NCI-H1694 (cell line): ENCODE measurements at places on chromosomes 7 and 10.
A peak's percentile ranks its signal among the peaks of the same experiment; 100 is the strongest.

DNA sequence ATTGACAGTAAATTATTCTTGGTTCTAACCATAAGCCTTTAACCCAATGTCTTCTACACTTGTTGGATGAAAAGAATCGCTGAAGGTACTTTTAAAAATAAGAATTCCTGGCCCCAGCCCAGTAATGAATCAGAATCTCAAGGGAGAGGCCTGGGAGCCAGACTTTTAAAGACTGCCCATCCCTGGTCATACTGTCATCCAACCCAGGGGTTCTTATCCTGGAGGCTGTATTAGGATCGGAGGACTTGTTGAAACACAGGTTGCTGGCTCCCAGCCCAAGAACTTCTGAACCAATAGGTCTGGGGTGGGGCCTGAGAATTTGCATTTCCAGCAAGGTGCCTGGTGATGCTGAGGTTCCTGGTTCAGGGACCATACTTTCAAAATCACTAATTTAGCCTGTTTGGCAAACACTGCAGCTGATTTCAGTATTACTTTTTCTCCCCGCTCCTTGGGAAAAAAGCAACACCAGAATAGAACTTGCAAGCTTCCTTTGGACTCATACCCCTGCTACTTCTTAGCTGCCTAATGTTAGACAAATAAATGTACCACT lies 79.5 kb upstream of the FAM133B start:
- DNase-seq = no peak

DNA sequence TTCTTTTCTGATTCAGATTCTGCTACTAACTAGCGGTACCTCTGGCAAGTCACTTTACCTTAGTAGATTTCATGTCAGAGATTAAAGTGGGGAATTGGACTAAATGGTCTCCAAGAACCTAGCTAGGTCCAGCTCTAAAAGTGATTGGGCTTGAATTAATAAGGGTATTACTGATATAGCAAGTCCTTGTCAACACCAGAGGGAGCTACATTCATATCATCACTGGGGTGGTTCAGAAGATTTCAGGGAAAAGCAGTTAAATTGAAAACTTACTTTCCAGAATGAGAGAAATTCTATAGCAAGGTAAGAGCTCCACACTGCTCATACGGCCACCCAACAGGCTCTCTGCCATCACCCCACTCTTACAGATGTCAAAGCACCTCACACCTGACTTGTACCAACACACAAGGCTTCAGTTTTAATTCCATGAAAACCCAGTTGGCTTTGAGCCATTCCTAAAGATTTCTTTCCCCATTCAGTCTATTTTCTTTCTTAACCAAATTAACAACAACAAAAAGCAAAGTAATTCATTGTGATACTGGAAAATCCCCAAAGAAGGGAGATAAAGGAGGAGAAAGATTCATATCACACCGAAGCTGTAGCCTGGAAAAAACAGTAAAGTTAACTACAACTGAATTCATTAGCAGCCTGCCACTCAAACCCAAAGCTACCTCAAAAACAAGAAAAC lies 38.0 kb upstream of the SPOCK2 start:
- no peak for DNase-seq

DNA sequence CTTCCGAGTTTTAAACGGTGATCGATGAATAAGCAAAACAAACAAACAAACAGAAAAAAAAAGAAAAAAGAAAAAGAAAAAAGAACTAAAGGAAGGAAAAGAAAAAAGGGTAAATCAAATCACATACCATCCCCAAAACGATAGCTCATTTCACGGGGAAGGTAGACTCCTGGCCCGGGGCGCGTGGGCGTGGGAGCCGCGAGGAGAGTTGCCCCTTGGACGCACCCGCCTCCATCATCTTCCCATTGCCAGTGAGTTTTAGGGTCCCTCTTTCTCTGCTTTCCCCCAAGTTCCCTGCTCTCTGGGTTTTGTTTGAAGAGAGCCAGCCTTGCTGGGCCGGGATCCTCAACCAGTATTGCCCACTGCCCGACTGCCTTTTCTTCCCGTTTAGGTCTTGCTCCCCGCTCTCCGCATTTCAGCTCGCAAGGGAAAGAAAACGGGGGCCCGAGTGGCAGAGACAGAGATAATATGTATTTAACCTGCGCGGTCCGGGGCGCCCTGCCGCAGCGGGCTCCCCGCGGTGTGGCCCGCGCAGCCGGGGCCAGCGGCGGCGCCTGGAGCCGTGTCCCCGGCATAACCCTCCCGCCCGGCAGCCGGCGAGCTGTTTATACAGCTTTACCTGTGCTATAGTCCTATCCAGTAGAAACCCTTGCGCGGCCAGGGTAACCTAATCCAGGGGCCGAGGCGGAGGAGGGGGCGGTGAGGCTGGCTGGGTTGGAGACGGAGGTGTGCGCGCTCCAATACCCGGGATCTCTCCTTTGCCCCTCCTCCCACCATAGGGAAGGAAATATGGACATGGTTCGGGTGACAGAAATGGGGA lies 5.2 kb upstream of the GATA3 start:
- no peak for DNase-seq

DNA sequence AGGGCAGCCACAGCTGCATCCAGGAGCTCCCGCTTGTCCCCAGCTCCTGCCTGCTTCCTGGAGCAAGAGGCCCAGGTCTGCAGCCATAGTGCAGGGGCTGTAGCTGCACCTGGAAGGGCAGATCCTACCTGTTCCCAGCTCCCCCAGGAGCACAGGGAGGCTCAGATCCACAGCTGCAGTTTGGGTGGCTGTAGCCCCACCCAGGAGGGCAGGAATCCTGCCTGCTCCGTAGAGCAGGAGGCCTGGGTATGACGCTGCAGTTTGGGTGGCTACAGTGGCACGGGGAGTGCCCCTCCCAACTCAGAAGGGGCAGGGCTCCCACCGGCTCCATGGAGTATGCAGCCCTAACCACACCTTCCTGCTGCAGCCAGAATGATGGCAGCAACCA lies 26.7 kb upstream of the CDCA7L start:
- DNase-seq = no peak

DNA sequence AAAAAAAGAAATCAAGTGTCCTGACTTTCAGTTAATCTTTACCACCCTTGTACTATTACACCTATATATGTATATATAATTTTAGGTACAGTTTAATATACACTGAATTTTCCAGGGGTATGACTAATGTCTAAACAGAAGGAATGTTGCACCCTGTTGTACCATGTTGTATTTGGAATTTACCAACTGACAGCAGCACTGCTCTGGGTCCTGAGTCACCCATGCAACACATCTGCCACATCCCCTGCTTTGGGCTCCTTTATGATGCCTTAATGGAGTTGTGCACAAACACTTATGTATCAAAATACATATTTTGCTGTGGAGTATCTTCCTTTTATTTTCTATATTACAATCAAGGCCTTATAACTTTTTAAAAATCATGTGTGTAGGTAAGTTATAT lies 21.2 kb downstream of the YAE1 start:
- no peak for DNase-seq

- no peak for DNase-seq
These were observed 93.1 kb upstream of the CXCL12 start for GRCh38 chr10:44478040-44478439.

DNA sequence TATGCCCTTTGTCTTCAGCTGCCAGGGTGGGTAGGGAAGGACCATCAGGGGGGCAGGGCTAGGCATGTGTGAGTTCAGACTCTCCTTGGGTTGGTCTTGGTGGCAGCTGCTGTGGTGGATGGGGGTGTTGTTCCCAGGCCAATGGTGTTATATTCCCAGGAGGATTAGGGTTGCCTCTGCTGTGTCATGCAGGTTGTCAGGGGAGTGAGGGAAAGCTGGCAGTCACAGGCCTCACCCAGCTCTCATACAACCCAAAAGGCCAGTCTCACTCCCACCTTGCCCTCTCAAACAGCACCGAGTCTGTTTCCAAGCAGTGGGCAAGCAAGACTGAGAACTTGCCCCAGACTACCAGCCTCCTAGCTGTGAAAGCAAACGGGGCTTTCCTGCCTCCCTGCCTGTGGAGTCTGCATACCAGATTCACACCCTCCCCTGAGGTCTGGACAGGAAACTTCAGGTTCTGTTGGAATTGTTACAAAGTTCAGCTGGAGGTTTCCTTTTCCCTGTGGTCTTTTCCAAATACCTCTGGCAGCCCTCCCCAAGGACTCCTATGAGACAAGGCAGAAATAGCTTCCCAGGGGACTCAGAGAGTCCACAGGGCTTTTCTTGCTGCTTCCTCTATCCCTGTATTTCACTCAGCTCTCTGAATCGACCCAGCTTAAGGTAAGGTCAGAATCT lies 1.4 kb downstream of the HYAL4 start:
- no peak for DNase-seq

DNA sequence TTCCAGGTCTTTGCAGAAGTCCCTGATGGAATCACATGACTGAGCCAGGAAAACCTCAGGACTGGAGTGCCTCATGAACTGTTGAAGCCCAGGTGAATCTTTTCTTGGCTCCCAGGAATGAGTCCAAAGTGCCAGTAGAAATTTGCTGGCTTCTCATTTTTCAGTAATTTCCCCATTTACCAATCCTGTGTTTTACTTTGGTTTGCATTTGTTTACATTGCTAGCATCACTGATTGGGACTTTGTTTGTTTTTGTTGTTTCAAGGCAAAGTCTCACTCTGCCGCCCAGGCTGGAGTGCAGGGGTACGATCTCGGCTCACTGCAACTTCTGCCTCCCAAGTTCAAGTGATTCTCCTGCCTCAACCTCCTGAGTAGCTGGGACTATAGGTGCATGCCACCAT lies 1.6 kb upstream of the ZNF12 start:
- DNase-seq = no peak

- no peak for DNase-seq
These were observed 115.9 kb downstream of the TRIM24 start for GRCh38 chr7:138575897-138576428.

- DNase-seq = no peak
These were observed 37.1 kb downstream of the SKIDA1 start for GRCh38 chr10:21488246-21488956.

GRCh38 chr10:34854147-34854601 lies 39.1 kb upstream of the PARD3 start:
- peak; percentile 59 for DNase-seq

DNA sequence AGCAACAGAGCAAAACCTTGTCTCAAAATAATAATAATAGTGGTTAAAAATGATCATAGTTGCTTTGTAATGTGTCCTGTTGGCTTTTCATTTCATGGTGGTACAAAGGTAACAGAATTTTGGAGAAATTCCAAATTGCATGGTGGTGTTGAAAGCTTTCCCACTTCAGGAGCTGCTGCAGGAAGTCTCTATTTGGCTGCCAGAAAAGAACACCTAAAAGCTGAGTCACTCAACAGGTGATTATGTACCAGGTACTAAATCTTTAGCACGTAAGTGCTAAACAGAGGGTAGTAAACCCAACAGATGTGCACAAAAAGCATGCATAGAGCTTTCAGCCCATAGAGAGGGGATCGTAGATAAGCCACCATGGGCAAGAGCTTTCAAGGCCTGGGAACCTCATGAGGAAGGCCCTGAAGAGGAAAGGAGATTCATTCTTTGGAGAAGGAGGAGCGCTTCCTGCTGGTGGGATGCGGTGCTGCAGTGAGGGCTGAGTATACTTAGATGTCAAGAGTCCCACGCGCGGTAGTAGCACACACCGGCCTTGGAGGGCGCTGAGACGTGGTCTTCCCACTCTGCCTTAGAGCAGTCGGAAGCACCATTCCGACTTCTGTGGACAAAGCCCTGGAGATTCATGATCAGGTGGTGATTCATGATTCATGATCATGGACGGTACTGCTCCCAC lies 118.7 kb downstream of the RALA start:
- peak; percentile 47 for DNase-seq

DNA sequence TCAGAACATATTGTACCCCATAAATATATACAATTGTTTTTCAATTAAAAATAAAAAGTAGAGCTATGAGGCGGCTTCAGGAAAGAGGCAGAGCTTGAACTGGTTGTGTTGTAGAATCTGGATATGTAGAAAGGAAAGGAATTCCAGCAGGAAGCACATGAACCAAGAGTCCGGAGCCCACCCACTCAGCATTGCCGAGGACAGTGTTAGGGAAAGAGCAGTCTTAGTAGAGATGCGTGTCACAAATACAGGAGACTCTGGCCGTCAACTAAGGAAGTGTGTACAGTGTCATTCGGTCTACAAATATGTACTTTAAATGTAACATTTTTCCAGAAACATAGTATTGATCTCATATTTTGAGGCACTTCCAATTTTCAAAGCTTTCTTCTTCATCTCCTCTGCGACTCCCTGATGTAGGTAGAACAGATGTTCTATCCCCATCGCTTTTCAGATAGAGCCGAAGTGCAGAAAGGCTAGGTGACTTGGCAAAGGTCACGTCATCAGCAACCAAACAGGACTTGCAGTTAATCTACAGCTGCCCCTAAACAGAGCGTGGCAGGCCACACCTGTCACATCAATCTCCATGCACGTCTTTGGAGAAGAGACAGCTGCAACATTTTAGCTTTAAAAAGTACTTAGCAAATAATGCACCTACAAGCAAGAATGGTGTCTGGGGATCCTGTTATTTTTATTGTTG lies 25.3 kb upstream of the GJD4 start:
- DNase-seq = no peak

DNA sequence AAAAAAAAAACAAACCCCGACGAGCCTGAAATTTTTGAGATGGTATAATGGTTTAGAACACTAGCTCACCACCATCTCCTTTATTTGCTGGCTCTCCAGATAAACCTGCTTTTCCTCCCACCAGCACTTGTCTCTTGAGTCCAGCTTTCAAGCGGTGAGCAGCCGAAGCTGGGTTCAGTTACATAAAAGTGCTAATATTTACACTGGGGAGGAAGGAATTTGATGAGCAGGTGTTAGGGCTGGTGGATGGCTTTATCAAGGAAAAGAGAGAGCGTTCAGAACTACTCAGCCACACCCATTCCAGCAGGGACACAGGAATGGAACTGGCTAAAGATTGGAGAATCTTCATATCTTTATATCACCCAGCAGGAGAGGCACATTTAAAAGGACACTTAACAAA lies 6.6 kb upstream of the CALML3 start:
- no peak for DNase-seq

- no peak for DNase-seq
These were observed 203.7 kb downstream of the CYP26A1 start for GRCh38 chr10:93277360-93277759.

- DNase-seq = no peak
These were observed 87.5 kb upstream of the ZNF92 start for GRCh38 chr7:65285906-65286864.

DNA sequence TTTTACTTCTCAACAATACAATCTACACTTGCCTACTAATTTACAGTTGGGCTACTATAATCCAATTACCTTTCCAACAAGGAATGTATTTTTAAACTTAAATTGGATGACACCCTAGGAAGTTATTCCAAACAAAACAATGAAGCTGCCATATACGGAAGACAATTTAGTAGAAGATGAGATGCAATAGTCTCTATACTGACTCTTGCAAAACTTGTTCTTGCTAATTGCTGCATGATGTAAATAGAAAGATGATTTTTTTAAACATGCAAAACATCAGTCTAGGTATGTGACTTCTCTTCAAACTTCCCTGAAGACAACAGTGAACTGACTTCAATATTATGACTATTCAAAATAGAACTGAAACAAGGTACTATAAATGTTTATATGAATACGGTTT lies 17.6 kb downstream of the NT5C3A start:
- DNase-seq = no peak

DNA sequence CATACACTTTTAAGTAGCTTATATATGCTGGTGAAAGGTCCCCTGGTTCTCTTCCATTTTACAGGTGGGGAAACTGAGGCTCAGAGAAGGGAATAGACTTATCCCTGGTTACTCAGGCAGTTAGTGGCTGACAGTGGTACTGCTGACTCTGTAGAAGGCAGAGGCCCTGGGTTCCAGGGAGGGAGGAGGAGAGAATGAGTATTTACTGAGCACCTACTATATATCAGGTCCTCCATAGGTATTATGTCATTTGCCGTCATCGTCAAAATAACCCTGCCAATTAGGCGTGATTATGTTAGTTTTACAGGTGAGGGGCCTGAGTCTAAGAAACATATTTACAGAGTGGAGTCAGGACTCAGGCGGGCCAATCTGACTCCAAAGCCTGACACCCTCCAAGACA lies 13.3 kb upstream of the PALD1 start:
- no peak for DNase-seq
